HuH-7 (cell line): ENCODE measurements at places on chromosomes 7 and 10.
A peak's percentile ranks its signal among the peaks of the same experiment; 100 is the strongest.

DNA sequence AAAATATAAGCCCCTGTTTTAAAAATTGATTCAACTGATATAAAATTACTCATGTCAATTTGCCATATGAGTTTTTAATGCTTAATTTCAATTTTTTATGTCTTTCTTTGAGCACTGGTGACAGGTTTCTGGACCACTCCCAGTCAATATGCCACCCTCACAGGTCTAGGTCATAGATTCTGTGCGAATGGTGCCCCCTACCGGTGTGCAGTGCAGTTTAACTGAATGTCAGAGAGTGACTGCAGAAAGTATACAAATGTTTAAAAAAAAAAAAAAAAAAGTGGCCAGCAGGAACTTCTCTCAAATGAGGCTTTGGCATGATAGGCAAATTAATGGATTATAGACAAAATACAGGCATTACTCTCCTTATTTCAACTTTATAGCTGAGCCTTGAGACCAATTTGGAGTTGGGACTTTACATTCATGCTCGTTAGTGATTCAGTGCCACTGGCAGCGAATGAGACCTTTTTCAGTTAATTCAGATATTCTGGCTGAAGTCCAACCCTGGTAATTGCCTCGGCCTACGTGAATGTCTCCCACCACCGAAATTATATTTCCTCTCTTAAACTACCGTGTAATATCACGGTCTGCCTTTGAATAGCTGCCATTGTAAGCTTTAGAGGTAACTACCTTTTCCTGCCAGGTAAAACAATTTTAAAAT lies 427.6 kb downstream of the PHTF2 start:
- DNase-seq, result peak; percentile 5

GRCh38 chr7:116809636-116810266 lies 52.6 kb upstream of the CAPZA2 start:
- DNase-seq, result no peak

GRCh38 chr7:93092757-93093370 lies 24.9 kb downstream of the SAMD9 start:
- DNase-seq, result no peak

GRCh38 chr10:3096149-3096548 lies 28.8 kb downstream of the PFKP start:
- no peak for DNase-seq

- DNase-seq, result no peak
Measured at GRCh38 chr10:77163670-77164348, 473.8 kb downstream of the KCNMA1 start.

DNA sequence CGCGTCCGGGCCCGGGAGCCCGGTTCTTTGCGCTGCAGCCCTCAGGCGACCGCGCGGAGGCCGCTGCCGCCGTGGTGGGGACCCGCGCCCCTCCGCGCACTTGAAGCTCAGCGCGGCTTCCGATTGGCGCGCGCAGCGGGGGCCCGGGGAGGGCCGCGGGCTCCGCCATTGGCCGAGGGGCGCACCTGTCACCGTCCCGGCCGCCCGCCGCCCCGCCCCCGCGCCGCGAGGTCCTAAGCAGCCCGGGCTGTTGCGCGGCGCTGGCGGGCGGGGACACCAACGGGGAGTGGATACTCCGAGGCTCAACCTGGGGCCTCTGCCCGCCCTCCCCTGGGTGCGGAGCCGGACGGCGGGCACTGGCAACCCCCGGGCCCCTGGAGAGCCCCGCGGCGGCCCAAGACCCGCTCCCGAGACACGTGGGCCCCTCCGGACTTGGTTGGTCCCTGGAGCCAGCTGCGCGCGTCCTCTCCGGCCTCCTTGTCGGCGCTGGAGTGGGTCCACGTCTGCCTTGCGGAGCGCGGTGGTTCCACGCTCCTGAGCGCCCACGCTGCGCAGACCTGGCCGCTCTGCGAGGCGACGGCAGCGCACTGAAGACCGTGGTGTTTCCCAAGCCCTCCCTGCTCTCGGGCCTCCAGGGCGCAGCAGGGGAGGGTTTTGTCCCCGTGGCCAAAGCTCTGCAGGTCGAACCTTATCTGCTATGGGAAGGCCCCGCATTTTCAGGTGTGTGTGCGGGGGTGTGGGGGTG lies at the start of gene MNX1:
Gene MNX1 (minus strand): TSS at position 76 of the 745 bp plus-strand sequence. CDS start 313 bp downstream, outside the sequence.
- DNase-seq, result peak; percentile 99

DNA sequence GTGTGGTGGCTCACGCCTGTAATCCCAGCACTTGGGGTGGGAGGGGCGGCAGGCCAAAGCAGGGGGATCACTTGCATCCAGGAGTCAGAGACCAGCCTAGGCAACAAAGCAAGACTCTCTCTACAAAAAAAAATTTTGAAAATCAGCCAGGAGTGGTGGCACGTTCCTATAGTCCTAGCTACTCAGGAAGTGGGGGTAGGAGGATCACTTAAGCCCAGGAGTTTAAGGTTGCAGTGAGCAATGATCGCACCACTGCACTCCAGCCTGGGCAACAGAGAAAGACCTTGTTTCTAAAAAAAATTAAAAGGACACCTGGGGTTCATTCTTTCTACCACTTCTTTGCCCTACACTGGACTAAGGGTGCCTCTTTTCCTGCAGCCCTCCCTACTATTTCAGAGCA lies 15.1 kb downstream of the WAPL start:
- no peak for DNase-seq

GRCh38 chr7:4214291-4215155 lies 467.6 kb upstream of the FOXK1 start:
- DNase-seq, result no peak

- DNase-seq, result no peak
Measured at GRCh38 chr10:115654961-115655360, 561.8 kb downstream of the ATRNL1 start.

- DNase-seq, result peak; percentile 46
Measured at GRCh38 chr7:822692-823276, 9.5 kb upstream of the SUN1 start.

DNA sequence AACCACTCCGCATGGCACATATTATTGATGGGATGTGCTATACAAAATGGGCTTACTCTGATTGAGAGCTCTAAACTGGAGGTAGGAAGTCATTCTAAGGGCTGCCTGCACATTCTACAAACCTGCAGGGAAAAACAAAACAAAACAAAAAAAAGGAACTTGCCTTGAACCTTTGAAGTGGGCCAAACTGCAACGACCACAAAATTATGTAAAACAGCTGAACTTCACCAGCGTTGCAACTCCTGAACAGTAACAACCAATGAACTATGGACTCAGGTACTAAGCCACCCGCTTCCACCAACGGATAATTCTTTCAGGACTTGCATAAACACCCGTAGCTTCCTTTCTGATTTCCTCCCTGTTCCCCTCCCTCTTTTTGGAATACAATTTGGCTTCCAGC lies 80.4 kb downstream of the ZNF248 start:
- no peak for DNase-seq

DNA sequence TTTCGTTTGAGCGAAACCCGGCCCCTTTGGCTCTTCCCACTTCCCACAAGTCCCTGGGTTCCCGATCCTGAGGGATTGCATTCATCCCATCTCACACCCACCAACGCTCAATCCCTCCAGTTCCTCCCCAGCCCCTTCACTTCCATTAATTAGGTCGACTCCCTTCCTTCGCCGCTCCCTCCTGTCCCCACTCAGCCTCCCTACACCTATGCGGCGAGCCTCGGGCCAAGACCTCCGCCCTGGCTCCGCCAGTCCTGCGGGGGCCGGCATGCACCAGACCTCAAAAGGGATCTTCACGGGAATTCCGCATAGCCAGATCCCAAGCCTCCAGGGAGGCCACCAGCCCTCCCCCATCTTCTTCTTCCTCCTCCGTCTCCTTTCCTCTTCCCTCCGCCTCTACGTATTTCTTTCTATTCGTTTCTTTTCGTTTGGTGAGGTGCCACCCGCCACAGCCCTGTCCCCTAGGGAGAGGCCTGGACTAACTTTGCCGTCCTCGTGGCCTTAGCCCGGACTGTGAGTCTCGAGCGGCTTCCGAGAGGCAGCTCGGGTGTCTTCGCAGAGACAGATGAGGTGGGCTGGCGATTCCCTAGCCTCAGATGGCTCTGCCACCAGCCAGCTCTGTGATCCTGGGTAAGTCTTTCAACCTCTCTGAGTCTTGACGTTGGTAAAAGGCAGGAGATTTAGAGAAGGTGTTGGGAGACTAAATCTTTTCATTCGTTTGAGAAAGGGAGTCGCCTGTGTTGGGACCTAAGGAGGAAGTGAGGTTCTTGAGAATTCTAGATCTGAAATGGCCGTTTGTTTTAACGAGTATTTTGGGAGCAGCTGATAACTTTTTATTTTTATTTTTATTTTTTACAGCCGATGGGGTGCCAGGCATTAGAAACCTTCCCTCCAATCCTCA lies 8.1 kb upstream of the LBX1 start:
- no peak for DNase-seq

DNA sequence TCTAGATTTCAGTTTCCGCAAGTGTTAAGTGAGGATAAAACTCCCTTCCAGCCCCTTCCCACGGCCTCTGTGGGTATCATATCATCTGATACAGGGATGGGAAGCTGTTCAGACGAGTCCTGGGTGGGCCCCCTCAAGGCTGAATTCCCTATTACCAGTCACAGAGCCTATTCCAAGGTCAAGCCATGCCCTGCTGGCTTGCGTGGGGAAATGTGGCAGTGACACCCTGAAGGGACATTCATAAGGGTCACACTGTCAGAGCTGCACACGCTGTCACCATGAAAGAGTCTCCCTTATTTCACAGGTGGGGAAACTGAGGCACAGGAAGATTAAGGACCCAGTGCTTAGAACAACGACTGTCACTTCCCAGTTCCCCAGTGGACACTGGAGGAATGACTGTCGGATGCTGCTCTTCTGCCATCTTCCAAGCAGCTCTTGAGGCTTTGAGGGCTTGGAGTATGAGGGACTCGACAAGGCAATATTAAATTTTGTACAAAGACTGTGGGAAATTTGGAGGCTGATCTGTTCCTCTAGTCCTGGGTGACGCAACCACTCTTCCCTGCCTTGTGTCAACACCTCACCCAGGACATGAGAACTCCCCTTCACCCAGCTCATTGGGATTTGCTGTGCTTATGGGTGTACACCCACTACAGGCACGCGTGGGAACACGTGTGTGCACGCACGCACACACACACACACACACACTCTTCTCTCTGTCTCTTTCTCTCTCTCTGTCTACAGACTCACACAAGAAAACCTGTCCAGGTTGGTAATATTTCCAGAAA lies 386.0 kb downstream of the RPS24 start:
- DNase-seq, result no peak

DNA sequence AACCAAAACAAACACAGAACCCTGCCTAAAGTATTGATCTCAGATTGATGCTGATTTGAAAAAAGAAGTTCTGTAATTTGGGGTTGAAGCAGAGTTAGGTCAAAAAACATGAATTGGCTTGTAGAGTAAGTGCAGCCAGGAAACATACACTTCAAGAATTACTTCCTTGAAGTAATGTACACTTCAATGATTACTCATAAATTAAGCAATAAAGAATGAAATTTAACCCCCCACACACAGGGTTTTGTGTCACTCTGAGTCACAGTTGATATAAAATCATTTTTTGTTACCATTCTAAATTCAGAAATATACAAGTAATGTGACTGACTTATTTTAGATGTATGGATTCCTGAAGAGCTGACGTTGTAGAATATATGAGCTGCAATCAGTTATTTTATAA lies 622.2 kb downstream of the POM121L12 start:
- DNase-seq, result no peak

DNA sequence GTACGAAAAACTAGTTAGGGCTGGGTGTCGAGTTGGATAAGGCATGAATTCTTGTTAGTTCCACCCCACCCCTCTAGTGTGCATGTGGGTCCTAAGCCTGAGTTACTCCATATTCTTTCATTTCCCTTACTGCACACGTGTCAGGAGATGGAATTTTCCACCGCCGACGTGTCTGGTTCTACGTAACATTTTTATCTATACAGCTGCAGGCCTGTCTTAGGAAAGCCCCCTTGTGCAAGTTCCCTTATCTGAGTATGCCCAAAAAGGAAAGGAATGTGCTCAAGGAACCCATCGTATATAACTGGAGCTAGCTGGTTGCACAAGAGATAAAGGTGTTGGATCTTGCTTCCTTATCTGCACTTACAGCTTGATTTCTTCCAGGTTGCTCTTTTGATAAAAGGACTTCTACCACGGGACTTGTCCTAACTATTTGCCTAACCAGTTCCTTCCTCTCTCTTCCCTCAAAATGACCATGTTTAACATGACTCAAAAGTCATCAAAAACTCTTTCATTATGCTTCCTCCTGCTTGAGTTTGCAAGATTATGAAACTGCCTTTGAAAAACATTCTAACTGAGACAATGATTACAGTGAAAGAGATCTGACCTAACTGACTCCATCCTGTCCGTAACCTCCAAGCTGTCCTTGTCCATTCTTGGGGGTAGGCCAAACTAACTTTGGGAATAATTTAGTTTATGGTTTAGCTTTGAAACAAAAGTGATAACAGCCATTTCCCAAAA lies 181.4 kb downstream of the AKR1D1 start:
- DNase-seq, result peak; percentile 42

DNA sequence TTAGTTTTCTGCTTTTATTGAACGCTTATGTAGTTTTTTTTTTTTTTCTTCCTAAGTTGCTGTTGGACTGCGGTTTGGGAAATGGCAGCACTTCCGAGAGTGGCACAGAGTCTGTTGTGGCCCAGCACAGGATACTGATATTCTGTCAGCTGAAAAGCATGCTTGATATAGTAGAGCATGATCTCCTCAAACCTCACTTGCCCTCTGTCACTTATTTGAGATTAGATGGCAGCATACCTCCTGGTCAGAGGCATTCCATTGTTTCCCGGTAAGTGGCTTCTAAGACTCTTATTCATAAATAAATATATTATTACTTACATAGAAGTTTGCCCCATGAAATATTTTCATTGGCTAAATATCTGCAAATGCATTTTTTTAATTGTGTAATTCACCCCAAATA lies 101.1 kb downstream of the BTAF1 start:
- no peak for DNase-seq

DNA sequence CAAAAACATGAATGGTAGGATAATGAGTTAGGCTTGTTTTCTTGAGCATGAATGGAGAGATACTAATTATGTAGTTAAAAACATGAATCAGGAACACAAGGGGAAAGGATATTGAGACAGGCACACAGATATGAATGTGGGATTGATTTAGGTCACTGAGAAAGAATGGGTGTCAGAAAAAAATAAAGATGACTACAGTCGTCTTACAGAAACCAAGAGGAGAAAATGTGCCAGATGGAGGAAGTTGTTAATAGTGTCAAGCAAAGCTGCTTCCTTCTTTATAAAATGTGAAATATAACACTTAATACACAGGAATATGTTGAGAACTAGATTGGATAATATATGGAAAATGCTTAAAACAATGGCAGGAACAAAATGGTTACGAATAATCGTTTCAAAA lies 173.3 kb upstream of the BET1 start:
- no peak for DNase-seq

GRCh38 chr10:69880301-69881081 lies 78.8 kb downstream of the COL13A1 start:
- no peak for DNase-seq

GRCh38 chr7:40720416-40720815 lies 585.6 kb downstream of the SUGCT start:
- no peak for DNase-seq
